GM20000 (cell line): ENCODE measurements at places on chromosomes 5 and 9.

- no peak for DNase-seq
Measured at GRCh38 chr5:154196955-154197652, 6.6 kb downstream of the GALNT10 start.

GRCh38 chr9:93184432-93185265 is 710 bp downstream of the WNK2 start:
- peak; percentile 77 for DNase-seq

GRCh38 chr5:177431317-177432142 is 5.1 kb downstream of the GRK6 start:
- DNase-seq, result peak; percentile 72

- no peak for DNase-seq
Measured at GRCh38 chr5:156121234-156121633, 205.7 kb upstream of the SGCD start.

- DNase-seq, result no peak
Measured at GRCh38 chr9:89742660-89743059, 137.8 kb downstream of the GADD45G start.

DNA sequence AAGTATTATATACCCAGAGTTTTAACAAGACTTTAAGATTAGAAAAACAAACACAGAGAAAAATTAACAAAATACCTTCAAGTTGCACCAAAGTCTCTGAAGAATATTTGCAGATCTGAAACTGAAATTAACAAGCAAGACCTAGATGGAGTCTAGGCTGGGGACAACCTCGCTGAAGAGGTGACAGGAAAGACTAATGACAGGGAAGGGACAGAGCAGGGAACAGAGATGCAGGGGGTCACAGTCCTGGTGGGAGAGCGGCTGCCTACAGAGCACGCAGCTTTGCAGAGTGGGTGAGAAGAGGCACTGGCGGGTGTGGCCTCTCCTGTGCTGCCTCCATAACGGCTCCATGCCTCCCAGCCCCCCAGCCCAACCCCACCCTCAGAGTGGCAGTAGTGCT is 13.5 kb downstream of the RETREG1 start:
- DNase-seq, result no peak

DNA sequence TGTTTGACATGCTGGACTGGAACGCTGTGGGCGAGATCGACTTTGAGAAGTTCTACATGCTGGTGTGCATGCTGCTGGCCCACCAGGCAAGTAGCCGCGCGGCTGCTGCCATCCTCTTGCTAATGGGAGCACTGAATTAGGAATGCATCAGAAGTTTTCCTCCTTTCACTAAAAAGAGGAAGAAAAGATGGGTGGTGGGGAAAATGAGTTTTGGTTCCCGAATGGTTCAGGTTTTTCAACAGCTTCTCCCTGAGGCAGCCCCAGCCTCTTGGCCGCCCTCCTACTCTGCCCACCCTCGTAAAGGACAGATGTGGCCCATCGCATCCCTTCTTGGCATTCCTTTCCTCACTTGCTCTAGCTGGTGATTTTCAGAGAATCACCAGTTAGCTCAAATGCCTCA is 5.5 kb downstream of the EFCAB9 start:
- no peak for DNase-seq

- peak; percentile 94 for DNase-seq
Measured at GRCh38 chr9:69035438-69036308, at the start of gene FXN. TSS of gene FXN (plus strand) at chr9:69035752. CDS start at chr9:69035783, 31 bp downstream.

- DNase-seq, result no peak
Measured at GRCh38 chr5:62212648-62213047, 93.4 kb upstream of the KIF2A start.

- DNase-seq, result no peak
Measured at GRCh38 chr5:146007270-146007669, 70.9 kb downstream of the SH3RF2 start.

DNA sequence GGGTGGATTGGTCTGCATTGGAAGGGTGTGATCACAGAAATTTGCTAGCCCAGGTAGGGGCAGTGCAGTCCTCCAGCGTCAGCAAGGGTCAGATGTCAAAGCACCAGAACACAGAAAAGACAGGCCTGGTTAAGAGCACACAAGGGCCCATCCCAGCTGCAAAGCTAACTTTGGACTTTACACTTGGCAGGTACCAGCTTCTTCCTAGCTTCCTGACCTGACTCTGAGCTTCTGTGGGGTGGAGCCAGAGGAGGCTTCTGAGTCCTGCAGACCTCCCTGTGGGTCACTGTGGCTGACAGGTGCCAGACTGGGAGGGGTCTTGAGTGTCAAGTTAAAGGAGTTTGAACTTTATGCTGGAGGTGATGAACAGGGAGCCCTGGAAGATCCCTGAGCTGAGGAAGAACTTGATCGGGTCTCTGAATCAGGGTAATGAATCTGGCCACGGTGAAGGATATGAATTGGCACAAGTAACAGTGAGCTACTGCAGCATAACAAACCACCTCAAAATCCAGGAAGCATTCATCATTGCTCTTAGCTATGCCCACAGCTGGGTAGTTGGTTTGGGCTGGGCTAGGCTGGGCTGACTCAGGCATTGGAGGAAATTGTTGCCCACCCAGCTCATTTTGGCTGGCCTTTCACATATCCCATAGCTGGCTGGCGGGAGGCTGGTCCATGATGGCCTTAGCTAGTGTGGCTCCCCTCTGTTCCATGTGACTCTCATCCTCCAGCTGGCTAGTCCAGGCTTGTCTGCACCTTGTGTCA is 63.4 kb downstream of the BARX1 start:
- DNase-seq, result no peak

- DNase-seq, result no peak
Measured at GRCh38 chr5:102523541-102524175, 24.9 kb upstream of the SLCO6A1 start.

GRCh38 chr5:82336226-82336958 is 58.2 kb upstream of the RPS23 start:
- no peak for DNase-seq

DNA sequence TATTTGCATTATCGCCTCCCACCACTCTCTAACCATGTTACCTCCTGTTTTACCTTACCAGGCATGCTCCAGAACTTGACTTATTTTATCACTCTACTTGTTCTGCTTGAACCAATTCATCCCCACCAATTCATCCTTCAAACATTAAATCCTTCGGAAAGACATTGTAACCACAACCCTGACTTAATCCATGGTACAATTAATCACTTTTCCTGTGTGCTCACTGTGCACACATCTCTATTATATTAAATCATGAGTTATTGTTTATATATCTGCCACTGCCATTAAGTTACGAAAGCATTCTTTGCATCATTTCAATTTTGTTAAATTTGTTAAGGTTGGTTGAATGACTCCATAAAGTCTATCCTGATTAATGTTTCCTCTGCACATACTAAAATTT is 7.4 kb upstream of the C5orf46 start:
- no peak for DNase-seq

- no peak for DNase-seq
Measured at GRCh38 chr9:112316258-112316943, 17.0 kb downstream of the PTBP3 start.

GRCh38 chr9:34417734-34418133 is 40.6 kb downstream of the FAM219A start:
- DNase-seq, result no peak

GRCh38 chr5:19986031-19986619 is 1.9 kb downstream of the CDH18 start:
- no peak for DNase-seq

DNA sequence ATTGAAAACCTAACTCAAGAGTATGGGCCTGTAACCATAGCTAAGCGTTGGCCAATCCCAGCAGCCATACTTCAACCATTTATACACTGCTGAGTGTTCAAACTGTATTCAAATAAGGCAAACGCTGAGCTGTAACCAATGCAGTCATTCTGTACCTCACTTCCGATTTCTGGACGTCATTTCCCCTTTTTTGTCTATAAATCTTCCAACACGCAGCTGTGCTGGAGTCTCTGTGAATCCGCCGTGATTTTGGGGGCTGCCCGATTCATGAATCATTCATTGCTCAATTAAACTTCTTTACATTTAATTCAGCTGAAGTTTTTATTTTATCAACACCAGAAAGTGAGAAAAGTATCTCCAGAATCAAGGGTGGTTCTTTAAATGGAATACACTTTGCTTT is 31.7 kb downstream of the MTX3 start:
- DNase-seq, result no peak

GRCh38 chr5:83563631-83564030 is 92.1 kb downstream of the VCAN start:
- DNase-seq, result no peak

- DNase-seq, result no peak
Measured at GRCh38 chr9:69299315-69299714, 25.7 kb upstream of the ENTREP1 start.

DNA sequence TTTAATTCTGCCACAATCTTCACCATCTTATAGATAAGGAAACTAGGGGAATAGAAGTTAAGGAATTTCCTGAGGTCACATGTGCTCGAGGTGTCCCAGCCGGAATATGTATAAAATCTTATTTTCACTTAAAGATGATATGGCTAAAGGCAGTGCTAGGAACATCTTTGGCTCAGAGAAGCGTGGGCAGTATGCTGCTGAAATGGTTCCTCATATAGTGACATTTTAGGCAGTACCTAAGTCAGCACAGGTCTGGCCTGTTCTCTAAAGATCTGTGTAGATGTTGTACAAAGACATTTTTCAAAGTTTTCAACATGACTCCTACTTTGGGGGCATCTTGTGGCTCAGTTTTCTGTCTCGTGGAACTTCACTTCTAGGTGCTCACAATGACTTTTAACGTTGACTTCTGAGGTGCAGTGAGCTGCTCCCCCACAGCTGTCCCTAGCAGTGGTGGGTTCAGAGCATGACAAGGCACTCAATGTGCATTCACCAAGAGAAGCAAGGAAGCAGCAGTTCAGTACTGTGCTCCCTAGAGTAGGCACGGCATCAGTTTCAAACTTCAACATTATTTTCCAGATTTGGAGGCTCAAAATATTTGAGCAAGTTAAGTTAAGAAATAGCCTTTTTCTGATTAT is 40.3 kb downstream of the TNFAIP8 start:
- DNase-seq, result no peak

DNA sequence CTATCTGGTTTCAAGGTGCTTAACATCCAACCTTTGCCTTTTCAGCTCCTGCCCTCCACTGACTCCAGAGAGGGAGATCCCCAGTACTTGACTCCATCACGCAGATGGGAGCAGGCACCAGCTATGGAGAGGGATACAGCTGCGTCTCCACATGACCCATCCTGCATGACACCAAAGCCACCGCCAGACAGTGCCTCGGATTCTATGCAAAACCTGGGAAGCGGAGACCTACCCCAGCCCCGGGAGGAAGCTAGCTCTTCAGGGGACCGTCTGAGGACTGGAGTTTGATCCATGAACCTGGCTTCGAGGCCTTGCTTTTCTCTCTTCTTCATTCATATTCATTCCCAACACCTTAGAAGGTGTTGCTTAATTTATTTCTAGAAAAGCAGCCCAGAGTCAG is 24.8 kb downstream of the HRH2 start:
- no peak for DNase-seq
